T-cell (primary cell): ENCODE measurements at places on chromosomes 11 and 22.

DNA sequence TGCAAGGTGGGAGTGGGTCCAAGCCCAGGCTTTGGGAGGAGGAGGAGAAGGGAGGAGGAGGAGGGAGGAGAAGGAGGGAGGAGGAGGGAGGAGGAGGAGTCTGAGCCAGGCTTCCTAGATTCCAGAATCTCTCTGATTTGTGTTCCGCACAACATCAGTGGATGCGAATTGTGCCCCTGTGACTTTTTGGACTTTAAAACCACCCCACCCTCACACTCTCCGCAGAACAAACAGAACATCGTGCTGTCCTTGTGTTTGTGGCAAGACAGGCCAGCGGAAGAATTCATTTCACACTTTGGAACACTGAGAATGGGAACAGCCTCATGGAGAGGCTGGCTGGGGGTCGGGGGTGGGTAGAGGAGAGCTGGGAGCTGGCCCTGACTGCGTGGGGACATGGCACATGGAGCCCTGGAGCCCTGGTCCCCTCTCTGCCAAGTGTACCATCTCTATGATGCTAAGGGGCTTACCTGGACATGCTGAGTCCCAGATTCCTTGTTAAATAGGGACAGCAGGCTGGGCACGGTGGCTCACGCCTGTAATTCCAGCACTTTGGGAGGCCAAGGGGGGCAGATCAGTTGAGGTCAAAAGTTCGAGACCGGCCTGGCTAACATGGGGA lies 16.4 kb upstream of the SHANK2 start:
- no peak for DNase-seq
- H3K4me3 ChIP-seq = no peak overlapping the region
- H3K27ac ChIP-seq = no peak overlapping the region
- no peaks in the 10 kb centered on the region for H3K4me1 ChIP-seq
- peaks cover 34% of the 10 kb centered on the region for H3K27me3 ChIP-seq

DNA sequence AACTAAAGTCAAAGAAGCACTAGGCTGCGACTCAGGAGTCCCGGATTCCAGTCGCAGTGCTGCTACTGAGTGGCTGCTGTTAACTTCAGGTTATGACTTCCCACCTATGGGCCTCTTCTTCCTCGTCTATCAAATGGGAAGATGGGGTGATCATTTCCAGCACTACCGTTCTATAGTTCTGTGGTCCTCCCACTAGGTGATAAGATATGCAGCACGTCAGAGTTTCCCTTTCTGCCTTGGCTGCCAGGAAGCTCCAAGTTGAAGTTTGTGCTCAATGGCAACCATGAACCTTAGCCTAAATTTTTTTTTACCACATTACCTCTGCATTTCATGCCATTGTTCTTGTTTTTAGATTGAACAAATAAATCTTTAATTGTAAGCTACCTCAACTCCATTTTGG lies 38.7 kb downstream of the ALX4 start:
- no peak overlapping the region for H3K4me3 ChIP-seq
- DNase-seq = no peak
- H3K27me3 ChIP-seq = peaks cover 21% of the 10 kb centered on the region

DNA sequence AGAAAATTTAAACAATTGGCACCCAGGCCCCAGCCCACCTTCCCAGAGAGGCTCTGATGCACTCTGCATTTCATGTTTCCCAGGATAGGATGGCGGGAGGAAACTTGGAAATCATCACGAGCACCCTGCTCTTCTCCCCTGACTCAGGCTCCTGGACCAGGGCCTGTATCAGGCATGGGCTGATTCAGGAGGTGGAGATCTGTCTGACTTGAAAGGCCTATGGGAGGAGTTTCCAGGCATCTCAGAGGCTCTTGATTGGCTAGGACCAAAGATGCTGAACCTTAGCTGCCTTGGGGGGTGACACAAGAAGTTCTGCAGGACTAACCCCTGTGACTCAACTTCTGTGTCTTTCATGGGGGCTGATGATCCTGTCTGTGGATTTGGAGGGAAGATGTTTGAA lies 106.2 kb downstream of the PKNOX2 start:
- no peaks in the 10 kb centered on the region for H3K4me1 ChIP-seq
- no peak overlapping the region for H3K27ac ChIP-seq
- DNase-seq = no peak
- H3K27me3 ChIP-seq = peaks cover 2% of the 10 kb centered on the region
- H3K36me3 ChIP-seq = no peaks in the 10 kb centered on the region

- no peak for DNase-seq
- no peak overlapping the region for H3K4me3 ChIP-seq
- H3K27ac ChIP-seq = no peak overlapping the region
- no peaks in the 10 kb centered on the region for H3K27me3 ChIP-seq
- no peaks in the 10 kb centered on the region for H3K36me3 ChIP-seq
Observed at GRCh38 chr22:22213231-22213630, 31.4 kb upstream of the VPREB1 start.

DNA sequence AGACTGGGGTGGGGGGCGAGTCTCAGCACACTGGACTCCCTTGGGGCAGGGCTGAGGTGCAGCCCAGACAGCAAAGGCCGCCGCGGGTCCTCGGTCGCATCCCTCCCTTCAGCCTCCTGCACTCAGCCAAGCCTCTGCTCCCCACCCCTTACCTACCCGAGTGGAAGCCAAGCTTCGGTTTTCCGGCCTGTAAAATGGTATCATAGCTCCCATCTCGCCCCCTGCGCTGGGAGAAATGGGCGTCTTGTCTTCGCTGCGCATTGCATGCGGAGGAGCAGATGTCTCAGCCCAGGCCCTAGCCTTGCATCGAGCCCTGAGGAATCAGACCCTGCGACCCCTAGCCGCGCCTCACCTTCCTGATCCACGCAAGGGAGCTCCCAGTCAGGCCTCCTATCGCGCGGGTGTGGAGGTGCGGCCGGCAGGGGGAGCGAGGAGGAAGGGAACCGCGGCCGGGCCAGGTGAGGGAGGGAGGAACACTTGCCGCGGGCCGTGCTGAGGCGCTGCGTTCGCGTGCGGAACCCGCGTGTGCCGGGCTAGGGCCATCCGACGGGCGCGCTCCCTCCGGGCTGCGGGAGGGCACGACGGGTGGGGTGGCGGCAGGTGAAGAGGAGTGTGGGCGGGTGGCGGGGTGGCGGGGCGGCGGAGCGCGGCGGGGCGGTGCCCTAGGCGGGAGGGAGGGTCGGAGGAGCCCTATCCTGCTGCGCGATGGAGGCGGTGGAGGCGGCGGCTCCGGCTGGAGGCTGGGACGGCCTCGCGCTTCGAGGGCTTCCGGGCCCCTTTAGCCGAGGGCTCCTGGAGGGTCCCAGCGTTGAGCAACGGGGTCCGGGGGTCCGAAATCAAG lies 4.1 kb upstream of the TBX1 start:
- H3K4me1 ChIP-seq = peaks cover 5% of the 10 kb centered on the region
- peak overlapping the region; percentile 49 for H3K4me3 ChIP-seq
- no peaks in the 10 kb centered on the region for H3K36me3 ChIP-seq
- peaks cover 81% of the 10 kb centered on the region for H3K27me3 ChIP-seq
- no peak overlapping the region for H3K27ac ChIP-seq
- DNase-seq = peak; percentile 59

- no peak overlapping the region for H3K4me3 ChIP-seq
Observed at GRCh38 chr11:85685125-85685819, 723 bp downstream of the CCDC89 start.
